HuH-7 (cell line): ENCODE measurements at places on chromosomes 2 and 18.

DNA sequence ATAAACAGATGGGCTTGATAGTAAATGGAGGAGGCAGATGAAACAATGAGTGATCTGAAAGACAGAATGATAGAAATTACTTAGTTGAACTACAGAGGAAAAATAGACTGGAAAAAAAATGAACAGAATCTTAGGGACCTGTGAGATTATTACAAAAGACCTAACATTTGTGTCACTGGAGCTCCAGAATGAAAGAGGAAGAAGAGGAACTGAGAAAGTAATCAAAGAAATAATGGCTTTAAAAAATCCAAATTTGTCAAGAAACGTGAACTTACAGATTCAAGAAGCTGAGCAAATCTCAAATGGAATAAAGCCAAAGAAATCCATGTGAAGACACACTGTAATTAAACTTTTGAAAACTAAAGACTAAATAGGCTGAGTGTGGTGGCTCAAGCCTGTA, 28.3 kb downstream of the EVA1A start:
- DNase-seq, result no peak

DNA sequence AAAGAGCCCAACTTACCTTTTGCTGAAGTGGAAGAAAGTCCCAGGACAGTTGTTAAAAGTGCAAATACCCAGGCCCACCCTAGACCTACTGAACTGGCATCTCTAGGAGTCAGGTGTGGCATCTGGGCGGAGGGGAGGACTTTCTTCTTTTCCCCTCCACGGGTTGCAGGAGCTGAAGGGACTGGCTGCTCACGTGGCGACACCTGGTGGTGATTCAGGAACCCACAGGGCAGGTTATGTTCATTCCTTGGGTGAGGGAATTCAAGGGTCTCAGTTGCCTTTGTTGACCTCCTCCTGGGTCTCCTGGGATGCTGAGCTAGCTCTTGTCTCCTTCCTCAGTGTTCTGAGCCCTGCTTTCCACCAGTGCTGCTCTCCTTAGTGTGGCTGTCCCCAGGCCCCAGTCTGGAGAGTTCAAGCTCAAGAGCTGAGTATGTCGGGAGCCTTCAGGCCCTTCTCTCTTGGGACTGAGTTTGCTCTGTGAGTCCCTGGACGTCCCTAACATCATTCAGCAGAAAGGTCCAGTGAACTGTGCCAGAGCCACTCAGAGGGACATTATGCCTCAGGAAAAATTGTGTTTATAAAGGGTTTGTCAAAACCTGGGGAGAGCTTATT, 56.9 kb downstream of the DYSF start:
- DNase-seq, result peak; percentile 89

- DNase-seq, result no peak
These were observed 413.6 kb upstream of the ID2 start for GRCh38 chr2:8268172-8268783.

DNA sequence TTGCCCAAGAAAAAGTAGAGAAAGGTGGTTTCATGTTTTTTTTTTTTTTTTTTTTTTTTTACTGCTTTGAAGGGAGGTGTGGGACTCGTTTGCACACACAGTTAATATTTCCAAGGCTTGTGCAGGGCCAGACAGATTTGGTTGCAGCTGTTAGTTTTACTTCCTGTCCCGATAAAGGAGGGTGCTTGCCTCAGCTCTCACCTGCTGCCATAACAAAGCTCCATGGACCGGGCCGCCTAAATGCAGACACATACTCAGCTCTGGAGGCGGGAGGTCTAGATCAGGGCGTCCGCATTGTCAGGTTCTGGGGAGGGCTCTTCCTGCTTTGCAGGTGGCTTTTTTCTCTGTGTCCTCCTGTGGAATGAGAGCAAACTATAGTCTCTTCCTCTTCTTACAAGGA, 69.9 kb downstream of the ODC1 start:
- no peak for DNase-seq

DNA sequence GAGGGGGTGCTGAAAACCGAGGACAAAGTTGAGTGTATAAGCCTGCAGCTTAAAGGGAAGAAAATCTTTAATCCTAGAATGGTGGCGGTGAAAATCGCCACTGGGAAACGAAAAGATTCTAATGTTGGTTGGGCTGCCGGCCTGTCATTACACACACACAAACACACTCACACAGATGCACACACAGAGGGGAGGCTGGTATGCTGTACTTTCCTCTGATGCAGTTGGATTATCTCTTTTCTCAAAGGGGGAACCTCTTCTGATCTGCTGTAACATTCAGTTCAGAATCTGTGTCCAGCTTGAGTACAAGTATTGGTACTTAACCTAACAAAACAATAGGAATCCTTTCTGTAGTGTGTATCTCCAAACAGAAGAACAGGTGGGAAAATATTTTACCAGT, 39.0 kb downstream of the ANXA4 start:
- DNase-seq, result no peak

- DNase-seq, result no peak
These were observed 116.8 kb upstream of the PKDCC start for GRCh38 chr2:41930807-41931566.

DNA sequence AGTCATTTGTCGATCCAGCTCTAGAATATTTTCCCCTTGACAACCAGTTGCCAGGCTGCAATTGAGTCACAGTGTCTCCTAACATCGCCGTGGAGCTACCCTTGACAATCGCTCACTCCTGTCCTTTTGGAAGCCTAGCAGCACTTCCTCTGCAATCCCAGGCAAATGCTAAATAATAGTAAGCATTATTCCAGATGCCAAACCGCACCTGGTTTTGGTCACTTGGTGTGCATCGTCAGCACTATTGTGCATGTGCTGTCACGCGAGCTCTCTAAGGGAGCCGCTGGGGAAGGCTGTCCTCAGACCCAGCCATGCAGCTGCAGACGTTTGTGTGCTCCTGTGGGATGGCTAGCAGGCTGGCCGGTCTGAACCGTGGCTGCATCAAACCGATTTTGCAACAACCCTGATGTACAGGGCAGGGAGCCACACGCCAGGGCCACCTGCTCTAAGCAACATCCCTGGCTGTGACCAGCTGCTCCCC, 549.5 kb upstream of the ID2 start:
- DNase-seq, result no peak

GRCh38 chr2:216804357-216805350, 55.2 kb downstream of the TNP1 start:
- no peak for DNase-seq

DNA sequence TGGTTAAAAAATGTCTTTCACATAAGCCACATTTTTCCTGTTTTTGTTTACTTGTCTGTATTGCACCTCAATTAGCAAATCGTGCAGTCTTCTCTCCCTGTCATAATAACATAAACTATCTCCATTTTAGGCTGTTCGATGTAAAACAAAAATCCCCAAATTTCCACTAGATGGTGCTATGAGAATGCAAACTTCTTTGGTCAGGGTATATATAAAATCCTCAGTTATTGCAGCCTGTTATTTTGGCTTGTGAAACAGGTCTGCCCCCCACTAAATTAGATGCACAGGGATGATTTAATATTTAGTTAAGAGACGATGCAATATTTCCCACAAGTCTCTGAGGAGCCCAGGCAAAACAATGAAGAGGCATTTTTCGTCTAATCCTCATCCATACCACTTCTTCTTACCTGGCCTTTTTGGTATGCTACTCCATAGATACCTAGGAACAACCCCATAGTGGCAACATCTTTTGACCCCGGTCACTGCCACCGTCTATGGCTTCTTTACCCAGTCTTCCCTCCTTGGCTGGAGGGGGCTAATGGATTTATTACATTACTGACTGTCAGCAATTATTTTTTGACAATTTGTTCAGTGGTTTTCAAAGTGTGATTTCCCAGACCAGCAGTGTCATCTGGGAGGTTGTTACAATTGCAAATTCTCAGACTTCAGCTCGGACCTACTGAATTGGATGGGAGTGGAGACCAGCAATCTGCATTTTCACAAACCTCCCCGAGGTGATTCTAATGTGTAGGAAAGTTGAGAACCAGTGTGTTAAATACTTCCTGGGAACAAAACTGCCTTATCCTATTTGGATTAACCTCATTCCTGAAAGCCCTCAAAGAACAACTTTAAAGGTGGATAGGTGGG, 117.4 kb upstream of the CWC22 start:
- peak; percentile 20 for DNase-seq

GRCh38 chr2:149857344-149857743, 269.8 kb upstream of the MMADHC start:
- no peak for DNase-seq

- peak; percentile 65 for DNase-seq
These were observed 213.6 kb downstream of the GLI2 start for GRCh38 chr2:120949027-120949956.

DNA sequence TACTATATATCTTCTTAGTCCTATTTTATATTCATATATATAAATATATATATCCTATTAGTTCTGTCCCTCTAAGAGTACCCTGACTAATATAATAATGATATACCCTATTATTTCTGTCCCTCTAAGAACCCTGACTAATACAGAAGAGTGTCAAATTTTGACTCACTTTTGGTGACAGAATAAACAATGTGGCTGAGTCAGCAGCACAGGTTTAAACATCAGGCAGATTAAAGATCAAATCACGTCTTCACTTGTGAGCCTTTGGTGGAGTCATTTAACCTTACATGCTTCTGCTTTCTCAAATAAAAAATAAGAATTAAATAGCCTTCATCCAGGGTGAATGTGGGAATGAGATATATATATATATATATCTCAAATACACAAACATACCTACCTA, 615.9 kb upstream of the GCFC2 start:
- DNase-seq, result no peak

DNA sequence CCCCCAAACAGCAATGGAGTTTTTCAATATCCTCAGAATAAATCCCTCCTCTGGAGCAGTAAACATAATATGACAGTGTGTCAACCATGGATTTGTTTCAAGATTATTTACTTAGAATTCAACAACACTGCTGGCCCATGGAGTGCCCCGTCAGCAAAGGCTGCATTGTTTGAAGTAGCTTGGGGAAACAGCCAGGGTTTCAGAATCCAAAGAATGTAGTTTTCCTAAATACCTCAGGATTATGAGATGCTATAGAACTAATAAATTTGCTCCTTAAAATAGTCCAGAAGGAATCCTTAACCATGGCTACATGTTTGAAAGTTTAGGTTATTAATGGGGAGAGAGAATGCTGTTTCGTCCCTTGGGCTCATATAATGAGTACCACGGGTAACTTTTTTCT, 13.1 kb upstream of the CETN1 start:
- DNase-seq, result no peak

GRCh38 chr18:6249788-6250187, 164.9 kb downstream of the L3MBTL4 start:
- DNase-seq, result no peak

GRCh38 chr2:63665846-63666475, 77.2 kb downstream of the MDH1 start:
- no peak for DNase-seq

- peak; percentile 1 for DNase-seq
These were observed 495.8 kb downstream of the NRXN1 start for GRCh38 chr2:50535971-50536759.

GRCh38 chr2:30775833-30776232, 31.4 kb downstream of the CAPN13 start:
- no peak for DNase-seq

- no peak for DNase-seq
These were observed 39.7 kb downstream of the TFCP2L1 start for GRCh38 chr2:121245120-121245820.

DNA sequence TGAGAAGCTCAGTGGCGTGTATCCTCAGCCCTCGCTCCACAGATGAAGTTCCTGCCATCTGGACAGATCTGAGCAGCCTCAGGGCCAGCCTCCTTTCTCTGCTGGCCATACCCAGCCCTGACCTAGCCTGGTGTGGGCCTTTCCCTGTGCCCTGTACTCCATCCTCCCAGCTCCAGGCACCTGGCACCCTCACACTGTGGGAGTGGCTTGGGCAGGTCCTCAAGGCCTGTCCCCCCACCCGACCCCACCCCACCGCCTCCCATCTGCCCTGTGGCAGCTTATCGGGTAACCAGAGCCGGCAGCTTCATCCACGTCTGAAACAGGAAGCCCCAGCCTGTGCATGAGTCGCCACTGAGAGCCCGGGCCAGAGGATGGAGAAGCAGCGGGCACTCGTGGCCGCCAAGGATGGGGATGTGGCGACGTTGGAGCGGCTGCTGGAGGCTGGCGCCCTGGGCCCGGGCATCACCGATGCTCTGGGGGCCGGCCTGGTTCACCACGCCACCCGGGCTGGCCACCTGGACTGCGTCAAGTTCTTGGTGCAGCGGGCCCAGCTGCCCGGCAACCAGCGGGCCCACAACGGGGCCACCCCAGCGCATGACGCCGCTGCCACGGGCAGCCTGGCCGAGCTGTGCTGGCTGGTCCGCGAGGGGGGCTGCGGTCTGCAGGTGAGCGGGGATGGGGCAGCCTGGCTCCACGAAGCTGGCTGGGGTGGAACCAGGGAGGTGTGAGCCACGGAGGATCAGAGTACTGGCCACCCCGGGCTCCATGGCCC, at the start of gene ESPNL:
ESPNL (plus strand) TSS at position 292 of the 772 bp plus-strand sequence; CDS start at position 372, 80 bp downstream.
- no peak for DNase-seq

- peak; percentile 42 for DNase-seq
These were observed 216.3 kb upstream of the DTNA start for GRCh38 chr18:34493566-34494358.

- DNase-seq, result peak; percentile 62
These were observed 39.1 kb upstream of the ODC1 start for GRCh38 chr2:10487081-10487740.

DNA sequence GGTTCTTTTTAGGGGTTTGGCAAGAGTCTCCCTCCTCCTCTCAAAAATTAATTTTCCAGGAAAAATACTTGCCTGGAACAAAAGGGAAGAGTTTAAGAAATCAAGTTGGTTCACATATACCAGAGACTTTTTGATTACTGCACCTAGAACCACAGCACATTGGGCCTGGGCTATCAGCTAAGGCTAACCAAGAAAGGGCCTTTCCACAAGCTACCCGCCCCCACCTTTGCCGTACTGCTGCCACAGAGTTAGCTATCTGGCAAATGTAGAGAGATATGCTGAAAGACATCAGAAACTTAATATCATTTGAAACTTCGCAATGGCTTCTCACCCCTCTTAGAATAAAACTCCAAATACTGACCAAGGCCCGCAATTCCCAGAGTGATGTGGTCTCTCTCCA, 76.9 kb downstream of the AAK1 start:
- DNase-seq, result no peak

DNA sequence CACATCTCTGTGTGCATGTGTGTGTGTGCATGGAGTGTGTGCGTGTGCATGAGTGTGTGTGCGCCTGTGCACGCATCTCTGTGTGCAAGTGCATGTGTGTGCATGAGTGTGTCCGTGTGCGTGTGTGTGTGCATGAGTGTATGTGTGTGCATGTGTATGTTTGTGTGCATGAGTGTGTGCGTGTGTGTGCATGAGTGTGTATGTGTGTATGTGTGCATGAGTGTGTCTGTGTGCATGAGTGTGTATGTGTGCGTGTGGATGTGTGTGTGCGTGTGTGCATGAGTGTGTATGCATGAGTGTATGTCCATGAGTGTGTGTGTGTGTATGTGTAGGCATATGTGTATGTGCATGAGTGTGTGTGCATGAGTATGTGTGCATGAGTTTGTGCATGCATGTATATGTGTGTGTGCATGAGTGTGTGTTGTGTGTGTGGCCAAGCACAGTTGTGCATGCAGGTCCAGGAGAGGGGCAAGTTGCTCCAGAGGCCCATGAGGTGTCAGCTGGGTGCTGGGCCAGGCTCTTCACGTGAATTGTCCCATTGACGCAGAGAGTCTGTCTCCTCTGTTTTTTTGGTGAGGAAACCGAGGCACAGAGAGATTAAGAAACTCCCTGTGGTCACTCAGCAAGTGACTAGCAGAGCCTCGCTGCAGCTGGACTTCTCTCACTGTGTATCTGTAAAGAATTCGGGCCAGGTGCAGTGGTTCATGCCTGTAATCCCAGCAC, 75.5 kb downstream of the ASB1 start:
- no peak for DNase-seq
